ENCODE measurements at places on chromosomes 5 and 9.

- H3K4me1 ChIP-seq, result no peaks in the 10 kb centered on the region
- H3K4me3 ChIP-seq, result no peak overlapping the region
- no peak overlapping the region for H3K27ac ChIP-seq
- DNase-seq, result no peak
Measured at GRCh38 chr5:129857116-129857515, 47.1 kb upstream of the CHSY3 start.

GRCh38 chr5:10702040-10702629, 58.9 kb downstream of the DAP start:
- H3K27ac ChIP-seq, result no peak overlapping the region
- H3K4me3 ChIP-seq, result no peak overlapping the region
- no peaks in the 10 kb centered on the region for H3K27me3 ChIP-seq

DNA sequence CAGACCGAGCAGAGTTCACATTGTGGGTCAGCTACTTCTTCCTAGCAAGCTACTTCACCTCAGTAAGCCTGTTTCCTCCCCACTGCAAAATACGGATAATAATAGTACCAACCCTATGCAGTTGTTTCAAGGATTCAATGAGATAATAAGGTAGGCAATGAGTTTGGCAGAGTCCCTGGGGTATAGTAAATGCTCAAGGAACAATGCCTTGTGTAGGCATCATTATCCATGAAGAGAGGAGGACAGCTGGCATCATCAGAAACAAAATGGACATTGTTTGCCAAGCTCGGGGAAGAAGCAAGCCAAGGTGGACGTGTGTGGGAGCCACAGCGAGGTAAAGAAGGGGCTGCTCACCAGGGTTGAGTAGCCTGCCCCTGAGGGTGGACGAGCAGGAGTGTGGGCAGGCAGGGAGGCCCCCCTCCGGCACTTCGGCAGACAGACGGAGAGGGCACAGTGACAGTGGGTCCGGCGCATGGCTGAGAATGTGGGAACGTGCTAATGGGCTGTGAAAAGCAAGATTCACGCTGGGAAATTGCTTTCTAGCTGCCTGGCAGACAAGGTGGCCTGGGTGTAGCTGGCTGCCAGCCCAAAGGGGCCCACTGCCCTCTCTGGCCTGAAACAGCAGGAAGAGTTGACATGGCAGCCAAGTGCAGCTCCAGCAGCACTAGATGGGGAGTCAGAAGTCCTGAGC, 10.1 kb downstream of the CAMK2A start:
- H3K27me3 ChIP-seq, result no peaks in the 10 kb centered on the region
- no peaks in the 10 kb centered on the region for H3K36me3 ChIP-seq
- no peaks in the 10 kb centered on the region for H3K4me1 ChIP-seq
- DNase-seq, result no peak
- no peak overlapping the region for H3K4me3 ChIP-seq

GRCh38 chr5:154757814-154758406, 2.7 kb downstream of the LARP1 start:
- no peaks in the 10 kb centered on the region for H3K27me3 ChIP-seq
- H3K4me3 ChIP-seq, result peak overlapping the region; percentile 93
- peak overlapping the region; percentile 4 for H3K27ac ChIP-seq
- peaks cover 5% of the 10 kb centered on the region for H3K4me1 ChIP-seq
- DNase-seq, result peak; percentile 43

GRCh38 chr9:2055203-2055658, 40.1 kb downstream of the SMARCA2 start:
- DNase-seq, result no peak
- H3K27ac ChIP-seq, result no peak overlapping the region
- H3K4me3 ChIP-seq, result no peak overlapping the region
- H3K4me1 ChIP-seq, result no peaks in the 10 kb centered on the region
- no peaks in the 10 kb centered on the region for H3K27me3 ChIP-seq

DNA sequence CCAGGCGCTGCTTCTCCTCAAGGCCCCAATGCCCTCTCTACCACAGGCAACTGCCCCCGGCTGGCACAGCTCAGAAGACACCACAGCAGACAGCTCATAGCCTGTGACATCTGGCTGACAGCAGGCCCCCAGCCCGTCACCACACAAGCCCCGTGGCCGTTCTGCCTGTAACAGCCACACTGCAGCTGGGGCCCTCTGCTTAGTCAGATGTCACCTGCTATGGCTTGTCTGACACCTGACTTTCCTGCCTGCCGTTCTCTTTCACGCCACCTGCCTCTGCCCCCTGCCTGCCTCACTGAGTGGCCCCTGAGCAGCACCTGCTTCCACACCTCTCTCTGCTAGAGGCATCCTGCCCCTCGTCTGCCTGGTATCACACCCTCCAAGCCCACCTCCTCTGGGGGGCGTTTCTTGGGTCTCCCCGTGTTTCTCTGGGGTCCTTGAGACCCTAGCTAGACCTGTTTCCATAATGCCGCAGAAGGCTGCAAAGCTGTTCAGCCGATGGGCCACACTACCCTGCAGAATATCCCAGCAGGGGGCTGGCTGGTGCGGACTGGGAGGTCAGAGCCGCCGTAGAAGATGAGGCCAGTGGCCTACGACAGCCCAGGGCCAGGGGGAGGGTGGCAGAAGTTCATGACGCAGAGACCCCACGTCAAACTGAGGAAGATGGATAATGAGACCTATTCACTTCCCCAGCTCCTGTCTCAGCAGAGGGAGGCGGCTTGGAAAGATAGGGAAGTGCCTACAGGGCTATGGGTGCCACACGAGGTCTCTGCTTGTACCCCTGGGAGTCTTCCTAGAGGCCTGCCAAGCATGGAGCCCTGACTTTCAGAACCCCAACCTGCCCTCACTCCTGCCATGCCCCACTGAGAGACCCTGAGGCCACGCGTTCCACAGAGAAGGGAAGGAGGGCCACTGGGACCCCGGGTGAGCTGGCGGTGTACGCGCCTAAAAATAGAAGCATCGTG, 95.1 kb downstream of the ZNF354C start:
- DNase-seq, result no peak
- H3K4me1 ChIP-seq, result no peaks in the 10 kb centered on the region
- H3K27me3 ChIP-seq, result no peaks in the 10 kb centered on the region
- no peak overlapping the region for H3K4me3 ChIP-seq
- no peaks in the 10 kb centered on the region for H3K36me3 ChIP-seq
- no peak overlapping the region for H3K27ac ChIP-seq

All from Peyer's patch (tissue), 4 donors.